Peyer's patch (tissue), 4 donors: ENCODE measurements at places on chromosomes 7 and 10. TPM values are rescaled to one million over a fixed set of nuclear protein-coding genes. Genes with fewer than 3 reads are reported as not detected.

Gene SGMS1
- 92.2 TPM for total RNA-seq

Gene BTBD16
- total RNA-seq, result not detected

Gene ATAD1
- 36.3 TPM for total RNA-seq

Gene SLC39A12
- not detected for total RNA-seq

Gene WBP1L
- total RNA-seq, result 63.3 TPM

Gene STEAP4
- total RNA-seq, result 7.2 TPM

Gene SLC16A9
- 4.0 TPM for total RNA-seq

Gene MSMB
- not detected for total RNA-seq

Gene ENO4
- total RNA-seq, result not detected

Gene LRRC18
- 1.7 TPM for total RNA-seq

Gene DDX50
- total RNA-seq, result 16.3 TPM

Gene SPDYE3
- not detected for total RNA-seq

Gene LRRD1
- not detected for total RNA-seq

Gene SFTPD
- not detected for total RNA-seq

Gene CC2D2B
- 1.1 TPM for total RNA-seq

Gene VAX1
- total RNA-seq, result not detected

Gene GPR158
- total RNA-seq, result 0.28 TPM

Gene IFIT2
- 4.1 TPM for total RNA-seq

Gene H2BK1
- total RNA-seq, result not detected

Gene SHTN1
- total RNA-seq, result 42.1 TPM

Gene ESYT2
- 78.3 TPM for total RNA-seq

Gene EPHB4
- 28.8 TPM for total RNA-seq

Gene CYP17A1
- total RNA-seq, result not detected

Gene CALD1
- 96.2 TPM for total RNA-seq

Gene SLC26A4
- not detected for total RNA-seq

Gene CPA2
- total RNA-seq, result 2.6 TPM

Gene FAM25C
- total RNA-seq, result not detected

Gene PNLIPRP3
- total RNA-seq, result 0.40 TPM

Gene GIMAP8
- total RNA-seq, result 19.8 TPM

Gene CCZ1
- 41.1 TPM for total RNA-seq

Gene APBB1IP
- 32.2 TPM for total RNA-seq

Gene ANKRD22
- not detected for total RNA-seq

Gene PRR15
- total RNA-seq, result 136 TPM

Gene UCN3
- total RNA-seq, result 2.6 TPM

Gene UBTD1
- total RNA-seq, result 0.70 TPM

Gene WNT8B
- total RNA-seq, result not detected

Gene DDC
- total RNA-seq, result 240 TPM

Gene OR2A12
- not detected for total RNA-seq

Gene TLL2
- 0.27 TPM for total RNA-seq

Gene DKK1
- not detected for total RNA-seq

Gene MYO1G
- 2.7 TPM for total RNA-seq

Gene LAMB1
- total RNA-seq, result 97.6 TPM

Gene HERC4
- total RNA-seq, result 74.5 TPM

Gene ASL
- 48.7 TPM for total RNA-seq

Gene CHAT
- 2.1 TPM for total RNA-seq

Gene GPER1
- 1.3 TPM for total RNA-seq
